ENCODE measurements at places on chromosomes 7 and 10.

- DNase-seq: no peak
These were observed 78.8 kb downstream of the ELMO1 start for GRCh38 chr7:37369906-37370305.

GRCh38 chr10:48833674-48834073 is 106.0 kb downstream of the LRRC18 start:
- no peak for DNase-seq

- DNase-seq: peak; percentile 45
These were observed 21.3 kb downstream of the TMEM176B start for GRCh38 chr7:150778738-150779301.

GRCh38 chr10:8874972-8875371 is 820.5 kb downstream of the GATA3 start:
- DNase-seq: no peak

DNA sequence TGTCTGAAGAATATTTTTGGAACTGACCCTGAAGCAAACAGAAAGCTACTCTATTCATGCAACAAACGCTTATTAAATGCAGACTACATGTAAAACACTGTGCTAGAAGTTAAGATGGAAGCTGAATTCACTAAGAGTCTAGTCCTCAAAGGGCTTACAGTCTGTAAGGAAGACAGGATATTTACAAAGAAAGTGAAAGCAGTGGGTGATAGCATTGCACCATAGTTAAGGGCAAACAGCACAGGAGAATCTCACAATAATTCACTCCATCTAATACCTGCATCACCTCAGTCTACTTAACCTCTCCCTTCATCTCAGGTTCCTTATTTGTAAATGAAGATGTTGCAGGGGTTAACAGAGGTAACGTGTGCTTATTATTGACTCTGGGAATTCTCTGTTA is 360.0 kb upstream of the AOAH start:
- no peak for DNase-seq

DNA sequence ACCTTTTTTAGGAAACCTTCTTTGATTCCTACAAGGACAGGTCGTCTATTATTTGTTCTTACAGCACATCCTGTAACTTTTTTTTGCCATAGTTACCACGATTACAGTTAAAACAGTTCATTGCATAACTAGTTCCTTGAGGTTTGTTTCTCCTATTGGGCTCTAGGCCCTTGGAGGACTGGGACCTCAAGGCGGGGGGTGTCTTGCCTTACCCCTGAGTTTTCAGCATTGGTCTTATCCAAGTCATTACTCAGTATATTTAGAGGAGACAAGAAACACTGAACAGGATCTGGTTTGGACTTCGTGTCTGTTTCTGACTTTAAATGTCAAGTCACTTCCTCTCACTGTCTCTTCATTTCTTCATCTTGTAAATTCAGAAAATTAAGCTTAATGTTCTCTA is 369.8 kb downstream of the SDK1 start:
- DNase-seq: peak; percentile 40

- peak; percentile 20 for DNase-seq
These were observed 734 bp downstream of the ABCB4 start for GRCh38 chr7:87474533-87475358.

- no peak for DNase-seq
These were observed 168.3 kb downstream of the SNX13 start for GRCh38 chr7:17771901-17772408.

Data from fibroblast of gingiva (primary cell).